ENCODE measurements at places on chromosomes 4 and X.

- H3K27me3 ChIP-seq: peaks cover 3% of the 10 kb centered on the region
- H3K4me3 ChIP-seq: no peak overlapping the region
- H3K4me1 ChIP-seq: no peaks in the 10 kb centered on the region
- no peak overlapping the region for H3K27ac ChIP-seq
- DNase-seq: no peak
- no peaks in the 10 kb centered on the region for H3K36me3 ChIP-seq
Measured at GRCh38 chr4:183356173-183356830, 34.1 kb upstream of the CLDN24 start.

GRCh38 chr4:97016186-97016907 lies 1126.9 kb downstream of the STPG2 start:
- no peak overlapping the region for H3K4me3 ChIP-seq
- H3K27ac ChIP-seq: no peak overlapping the region
- H3K4me1 ChIP-seq: no peaks in the 10 kb centered on the region
- DNase-seq: no peak

GRCh38 chr4:111602848-111603247 lies 542.4 kb upstream of the FAM241A start:
- H3K27me3 ChIP-seq: no peaks in the 10 kb centered on the region
- H3K27ac ChIP-seq: no peak overlapping the region
- H3K36me3 ChIP-seq: no peaks in the 10 kb centered on the region

GRCh38 chrX:152893980-152894610 lies 3.8 kb upstream of the ZNF185 start:
- peaks cover 29% of the 10 kb centered on the region for H3K27me3 ChIP-seq
- no peak overlapping the region for H3K27ac ChIP-seq
- no peak for DNase-seq
- no peak overlapping the region for H3K4me3 ChIP-seq
- H3K4me1 ChIP-seq: no peaks in the 10 kb centered on the region

DNA sequence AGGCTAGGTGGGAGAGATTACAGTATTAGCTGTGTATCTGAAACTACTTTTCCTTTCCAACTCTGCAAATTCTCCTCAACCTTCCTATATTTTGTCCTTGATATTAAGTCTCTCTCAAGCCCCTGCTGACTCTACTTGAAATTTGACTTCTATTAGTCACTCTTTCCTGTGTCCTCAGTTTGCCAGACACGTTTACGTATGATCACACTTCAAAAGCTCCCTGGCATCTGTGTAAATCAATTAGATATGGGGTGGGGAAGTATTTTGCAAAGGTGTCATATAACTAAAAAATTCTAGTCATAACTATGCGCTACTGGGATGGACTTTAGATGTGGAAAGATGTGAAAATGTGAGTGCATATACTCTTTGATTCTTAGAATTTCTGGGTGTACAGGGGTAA lies 67.4 kb upstream of the ARHGAP24 start:
- no peaks in the 10 kb centered on the region for H3K4me1 ChIP-seq
- DNase-seq: no peak

DNA sequence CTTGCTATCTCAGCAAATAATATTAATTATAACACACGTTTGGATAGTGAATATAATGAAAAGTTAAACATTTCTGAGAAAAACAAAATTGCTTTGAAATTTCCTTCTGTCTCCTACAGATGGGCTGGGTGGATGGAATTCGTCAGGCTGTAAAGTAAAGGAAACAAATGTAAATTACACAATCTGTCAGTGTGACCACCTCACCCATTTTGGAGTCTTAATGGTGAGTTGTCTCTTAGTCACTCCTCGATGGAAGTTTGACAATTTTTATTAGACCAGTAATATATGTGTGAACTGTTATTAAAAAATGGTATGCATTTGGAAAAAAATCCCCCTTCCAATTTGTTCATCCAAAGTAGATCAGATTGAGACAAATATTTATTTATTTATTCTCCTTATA lies 92.5 kb upstream of the BRS3 start:
- no peaks in the 10 kb centered on the region for H3K27me3 ChIP-seq
- H3K4me3 ChIP-seq: no peak overlapping the region
- no peak for DNase-seq
- no peaks in the 10 kb centered on the region for H3K4me1 ChIP-seq
- H3K36me3 ChIP-seq: no peaks in the 10 kb centered on the region

DNA sequence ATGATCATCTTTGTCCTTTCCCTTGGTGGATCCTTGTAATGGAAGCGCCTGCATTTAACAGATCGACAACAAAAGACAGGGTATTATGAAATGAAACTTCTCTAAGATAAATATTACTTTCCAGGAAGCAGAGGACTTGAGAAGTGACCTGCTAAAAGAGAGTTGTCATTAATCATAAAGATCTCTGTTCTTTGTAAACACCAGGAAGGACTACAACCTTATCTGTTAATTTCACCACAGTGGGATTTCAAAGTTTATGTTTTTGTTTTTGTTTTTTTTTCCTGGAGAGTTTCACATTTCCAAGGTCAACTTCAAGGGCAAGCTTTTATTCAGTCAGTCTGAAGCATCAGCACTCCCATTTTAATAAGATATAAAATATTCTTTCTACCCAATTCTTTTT lies 170.9 kb downstream of the RCHY1 start:
- H3K27ac ChIP-seq: no peak overlapping the region
- H3K4me3 ChIP-seq: no peak overlapping the region
- DNase-seq: no peak

- H3K4me3 ChIP-seq: no peak overlapping the region
- H3K4me1 ChIP-seq: peaks cover 2% of the 10 kb centered on the region
- H3K27me3 ChIP-seq: peaks cover 15% of the 10 kb centered on the region
- no peak overlapping the region for H3K27ac ChIP-seq
Measured at GRCh38 chr4:12852338-12853307, 631.5 kb downstream of the RAB28 start.

- peaks cover 18% of the 10 kb centered on the region for H3K36me3 ChIP-seq
- H3K27ac ChIP-seq: no peak overlapping the region
- H3K4me1 ChIP-seq: peaks cover 3% of the 10 kb centered on the region
- DNase-seq: no peak
- no peaks in the 10 kb centered on the region for H3K27me3 ChIP-seq
Measured at GRCh38 chrX:18951032-18951431, 32.9 kb downstream of the PHKA2 start.

DNA sequence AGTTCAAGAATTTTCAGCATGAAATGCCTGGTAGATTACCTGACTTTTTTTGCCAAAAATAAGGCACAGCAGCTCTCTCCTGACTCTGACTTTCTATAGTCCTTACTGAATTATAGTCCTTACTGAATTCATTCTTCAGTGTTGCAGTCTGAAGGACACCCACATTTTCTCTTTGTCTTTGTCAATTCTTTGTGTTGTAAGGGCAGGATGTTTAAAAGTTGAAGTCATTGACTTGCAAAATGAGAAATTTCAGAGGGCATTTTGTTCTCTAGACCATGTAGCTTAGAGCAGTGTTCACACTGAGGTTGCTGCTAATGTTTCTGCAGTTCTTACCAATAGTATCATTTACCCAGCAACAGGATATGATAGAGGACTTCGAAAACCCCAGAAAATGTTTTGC lies 168.0 kb downstream of the SOWAHB start:
- no peaks in the 10 kb centered on the region for H3K36me3 ChIP-seq
- no peak overlapping the region for H3K27ac ChIP-seq
- H3K27me3 ChIP-seq: peaks cover 10% of the 10 kb centered on the region
- H3K4me3 ChIP-seq: no peak overlapping the region
- H3K4me1 ChIP-seq: no peaks in the 10 kb centered on the region

GRCh38 chrX:129529685-129530281 lies 6.5 kb upstream of the SMARCA1 start:
- no peaks in the 10 kb centered on the region for H3K36me3 ChIP-seq
- no peak overlapping the region for H3K4me3 ChIP-seq
- no peak overlapping the region for H3K27ac ChIP-seq
- H3K27me3 ChIP-seq: no peaks in the 10 kb centered on the region
- H3K4me1 ChIP-seq: no peaks in the 10 kb centered on the region
- no peak for DNase-seq

GRCh38 chr4:129232589-129233337 lies 136.8 kb downstream of the C4orf33 start:
- no peaks in the 10 kb centered on the region for H3K27me3 ChIP-seq
- no peak for DNase-seq
- H3K27ac ChIP-seq: no peak overlapping the region
- no peak overlapping the region for H3K4me3 ChIP-seq
- no peaks in the 10 kb centered on the region for H3K36me3 ChIP-seq

- peaks cover 5% of the 10 kb centered on the region for H3K4me1 ChIP-seq
- no peak for DNase-seq
- H3K27me3 ChIP-seq: peaks cover 2% of the 10 kb centered on the region
- H3K4me3 ChIP-seq: no peak overlapping the region
- no peak overlapping the region for H3K27ac ChIP-seq
Measured at GRCh38 chr4:108742451-108743420, 20.1 kb downstream of the ETNPPL start.

DNA sequence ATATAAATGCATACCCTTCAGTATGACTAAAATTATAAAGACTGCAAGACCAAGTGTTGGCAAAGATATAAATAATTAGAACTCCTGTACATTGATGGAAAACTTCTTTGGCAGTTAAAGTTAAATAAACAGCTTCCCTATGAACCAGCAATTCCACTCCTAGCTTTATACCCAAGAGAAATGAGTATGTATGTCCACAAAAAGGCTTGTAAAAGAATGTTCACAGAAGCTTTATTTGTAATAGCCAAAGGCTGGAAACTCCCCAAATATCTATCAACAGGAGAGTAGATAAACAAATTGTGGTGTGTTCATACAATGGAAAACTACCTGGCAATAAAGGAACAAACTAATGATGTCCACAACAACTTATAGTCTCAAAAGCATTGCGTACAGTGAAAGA lies 184.8 kb downstream of the AMELX start:
- H3K27ac ChIP-seq: no peak overlapping the region
- H3K4me3 ChIP-seq: no peak overlapping the region
- H3K4me1 ChIP-seq: no peaks in the 10 kb centered on the region
- no peak for DNase-seq

DNA sequence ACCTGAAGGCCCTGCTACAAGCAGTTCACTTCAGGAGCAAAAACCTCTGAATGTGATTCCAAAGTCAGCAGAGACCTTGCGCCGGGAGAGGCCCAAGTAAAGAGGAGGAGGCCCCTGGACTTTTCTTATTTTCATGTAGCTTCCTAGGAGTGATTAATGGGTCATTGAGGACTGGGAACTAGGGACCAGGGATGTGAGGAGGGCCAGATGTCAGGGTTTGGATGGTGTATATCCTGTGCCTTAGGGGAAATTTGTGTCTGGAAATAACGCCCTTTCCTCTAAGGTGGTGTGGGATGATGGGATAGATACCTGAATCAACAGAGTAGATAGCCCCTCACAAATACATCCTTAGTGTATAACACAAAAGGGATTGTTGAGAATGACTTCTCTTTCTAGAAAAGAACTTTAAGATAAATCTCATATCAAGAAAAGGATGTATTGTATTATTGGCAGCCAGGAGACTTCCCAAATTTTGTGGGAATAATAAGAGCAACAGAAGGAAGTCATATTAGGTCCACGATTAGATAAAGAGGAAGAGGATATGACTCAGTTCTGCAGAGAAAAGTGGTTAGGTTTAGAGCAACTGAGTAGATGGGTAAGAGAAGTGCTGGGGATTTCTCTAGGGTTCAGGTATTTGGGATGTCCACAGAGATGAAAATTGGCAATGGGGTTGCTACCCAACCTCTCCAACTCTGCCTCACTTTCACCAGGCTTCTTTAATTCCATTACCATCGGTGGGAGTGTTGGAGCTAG lies 1.1 kb downstream of the ITGB1BP2 start:
- H3K4me1 ChIP-seq: peaks cover 15% of the 10 kb centered on the region
- no peaks in the 10 kb centered on the region for H3K27me3 ChIP-seq
- peak overlapping the region; percentile 46 for H3K27ac ChIP-seq
- peaks cover 43% of the 10 kb centered on the region for H3K36me3 ChIP-seq
- H3K4me3 ChIP-seq: no peak overlapping the region
- no peak for DNase-seq

- no peaks in the 10 kb centered on the region for H3K27me3 ChIP-seq
- H3K4me3 ChIP-seq: no peak overlapping the region
- no peak for DNase-seq
- H3K4me1 ChIP-seq: peaks cover 11% of the 10 kb centered on the region
Measured at GRCh38 chr4:94515365-94515764, 63.6 kb downstream of the PDLIM5 start.

DNA sequence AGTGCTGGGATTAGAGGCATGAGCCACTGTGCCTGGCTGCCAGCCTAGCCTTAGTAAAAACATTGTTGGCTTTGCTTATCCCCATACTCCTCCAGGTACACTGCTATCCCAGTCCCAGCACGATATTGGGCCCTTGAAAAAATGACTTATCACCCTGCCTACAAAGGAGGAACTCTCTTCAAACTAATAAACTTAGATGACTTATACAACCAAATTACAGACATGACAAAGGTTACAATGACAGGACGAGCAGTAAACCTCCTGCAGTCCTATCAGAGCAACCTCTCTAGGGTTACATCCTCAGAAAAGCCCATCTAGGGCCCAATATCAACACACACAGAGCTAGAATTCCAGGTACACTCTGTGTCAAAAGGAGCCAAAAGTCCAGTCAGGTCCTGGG lies 5.7 kb upstream of the HERC5 start:
- H3K27ac ChIP-seq: no peak overlapping the region
- no peaks in the 10 kb centered on the region for H3K27me3 ChIP-seq
- H3K4me3 ChIP-seq: no peak overlapping the region
- DNase-seq: no peak
- no peaks in the 10 kb centered on the region for H3K36me3 ChIP-seq

- H3K27me3 ChIP-seq: no peaks in the 10 kb centered on the region
- no peak for DNase-seq
- H3K27ac ChIP-seq: no peak overlapping the region
- H3K4me3 ChIP-seq: no peak overlapping the region
- H3K36me3 ChIP-seq: no peaks in the 10 kb centered on the region
- H3K4me1 ChIP-seq: no peaks in the 10 kb centered on the region
Measured at GRCh38 chr4:125591290-125591689, 276.5 kb downstream of the FAT4 start.

- no peak overlapping the region for H3K27ac ChIP-seq
- no peak for DNase-seq
- H3K36me3 ChIP-seq: no peaks in the 10 kb centered on the region
Measured at GRCh38 chr4:70880739-70881138, 21.4 kb upstream of the MOB1B start.

DNA sequence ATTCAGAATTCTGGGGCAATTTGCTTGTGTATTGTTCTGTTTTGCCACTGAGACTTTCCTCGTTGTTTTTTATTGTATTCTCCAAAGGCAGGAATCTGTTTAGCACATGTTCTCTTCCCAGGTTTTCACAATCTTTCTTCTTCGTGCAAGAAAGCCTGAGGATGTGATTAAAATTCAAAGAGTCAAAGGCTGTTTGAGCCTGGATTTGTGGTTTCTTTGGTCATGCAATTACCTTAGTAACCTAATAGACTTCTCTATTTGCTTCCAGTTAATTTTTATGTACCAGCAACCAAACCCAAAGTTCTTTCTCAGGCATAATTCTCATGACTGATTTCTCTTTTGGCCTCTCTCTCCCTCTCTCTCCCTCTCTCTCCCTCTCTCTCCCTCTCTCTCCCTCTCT lies 1420.1 kb upstream of the TENM3 start:
- H3K27ac ChIP-seq: no peak overlapping the region
- no peaks in the 10 kb centered on the region for H3K27me3 ChIP-seq
- H3K36me3 ChIP-seq: no peaks in the 10 kb centered on the region
- DNase-seq: no peak
- H3K4me3 ChIP-seq: no peak overlapping the region
- no peaks in the 10 kb centered on the region for H3K4me1 ChIP-seq

GRCh38 chr4:158094413-158095134 lies 78.3 kb downstream of the GASK1B start:
- H3K4me1 ChIP-seq: no peaks in the 10 kb centered on the region
- H3K27me3 ChIP-seq: no peaks in the 10 kb centered on the region
- no peaks in the 10 kb centered on the region for H3K36me3 ChIP-seq
- DNase-seq: no peak
- no peak overlapping the region for H3K4me3 ChIP-seq

All from activated naive CD8-positive, alpha-beta T cell treated with anti-CD3 and anti-CD28 coated beads, Interleukin-2, amount 50 U/mL, for 24 hours (primary cell).